ENCODE measurements at places on chromosomes 5 and 9.

GRCh38 chr9:34086864-34087263 is 38.2 kb upstream of the UBAP2 start:
- DNase-seq: no peak

DNA sequence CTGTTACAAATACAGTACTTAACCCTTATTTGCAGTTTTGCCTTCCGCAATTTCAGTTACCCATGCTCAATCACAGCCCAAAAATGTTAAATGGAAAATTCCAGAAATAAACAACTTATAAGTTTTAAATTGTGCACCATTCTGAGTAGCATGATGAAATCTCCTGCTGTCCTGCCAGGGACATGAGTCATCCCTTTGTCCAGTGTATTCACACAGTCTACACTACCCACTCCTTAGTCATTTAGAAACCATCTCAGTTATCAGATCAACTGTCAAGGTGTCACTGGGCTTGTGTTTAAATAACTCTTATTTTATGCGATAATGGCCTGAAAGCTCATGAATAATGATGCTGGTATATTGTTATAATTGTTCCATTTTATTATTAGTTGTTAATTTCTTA is 95.8 kb downstream of the PLCXD3 start:
- DNase-seq: peak; percentile 91

DNA sequence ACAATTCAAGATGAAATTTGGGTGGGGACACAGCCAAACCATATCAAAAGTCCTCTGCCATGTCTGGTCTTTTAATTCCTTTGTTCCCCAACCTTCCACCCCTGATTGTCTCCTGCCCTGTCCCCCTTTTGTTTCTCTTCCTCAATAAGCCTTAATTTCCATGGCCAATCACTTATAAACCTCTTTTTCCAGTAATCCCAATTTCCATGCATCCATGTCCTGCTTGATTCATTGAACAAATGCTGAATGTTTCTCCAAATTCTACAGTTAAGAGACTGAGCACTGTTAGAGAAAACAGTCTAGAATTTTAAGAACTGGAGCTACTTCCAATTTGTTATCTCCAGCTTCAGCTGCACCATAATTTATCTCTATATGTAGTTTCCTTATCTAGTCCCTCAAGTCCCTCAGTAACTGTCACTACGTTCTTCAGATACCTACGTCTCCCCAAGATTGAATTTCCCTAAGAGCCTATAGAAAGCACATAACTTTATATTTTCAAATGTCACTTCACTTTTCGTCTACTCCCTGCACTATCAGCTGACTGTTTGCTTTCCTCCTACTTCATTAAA is 34.2 kb downstream of the TARS1 start:
- DNase-seq: no peak

- peak; percentile 63 for DNase-seq
Observed at GRCh38 chr5:139014726-139015125, 139.6 kb upstream of the LRRTM2 start.

DNA sequence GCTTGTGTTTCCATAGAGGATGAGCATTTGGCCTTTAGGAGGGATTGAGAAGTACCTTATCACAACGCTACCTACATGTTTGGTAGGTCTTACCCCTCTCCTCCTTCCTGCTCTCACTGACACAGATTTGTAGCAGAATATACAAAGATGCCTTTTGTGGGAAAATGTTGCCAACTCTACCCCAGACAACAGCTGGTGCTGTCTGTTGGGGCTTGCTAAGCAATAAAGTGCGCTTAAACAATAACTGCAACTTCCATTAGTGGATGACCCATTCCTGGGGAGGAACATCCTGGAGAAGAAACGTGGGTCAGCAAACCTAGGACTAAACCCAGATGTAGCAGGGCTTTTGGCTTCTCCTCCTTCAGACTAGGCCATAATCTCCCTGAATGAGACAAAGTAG is 174.3 kb downstream of the EFNA5 start:
- DNase-seq: no peak

DNA sequence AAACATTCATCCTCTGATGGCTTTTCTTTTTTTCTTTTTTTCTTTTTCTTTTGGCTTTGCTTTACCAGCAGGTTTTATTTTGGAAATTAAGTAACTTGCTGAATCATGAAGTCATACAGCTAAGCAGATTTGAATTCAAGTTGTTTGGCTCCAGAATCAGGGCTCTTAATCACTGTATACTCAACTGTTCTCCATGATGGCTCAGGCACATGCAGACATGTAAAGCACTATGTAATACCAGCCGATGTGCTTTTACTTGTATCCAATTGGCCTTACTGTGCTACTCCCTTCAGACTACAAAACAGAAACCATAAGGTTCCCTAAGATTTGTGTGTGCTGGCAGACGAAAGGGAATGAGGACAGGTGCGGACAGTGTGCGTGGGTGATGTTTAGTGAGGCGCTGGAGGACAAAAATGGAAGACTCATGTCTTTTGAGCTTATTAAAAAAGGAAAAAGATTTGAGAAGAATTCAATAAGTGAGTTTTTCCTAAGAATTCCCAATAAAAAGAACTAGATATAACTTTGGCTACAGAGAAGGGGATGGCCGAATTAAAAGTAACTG is 44.7 kb upstream of the OTP start:
- no peak for DNase-seq

GRCh38 chr9:99352826-99353225 is 130.7 kb downstream of the SEC61B start:
- no peak for DNase-seq

DNA sequence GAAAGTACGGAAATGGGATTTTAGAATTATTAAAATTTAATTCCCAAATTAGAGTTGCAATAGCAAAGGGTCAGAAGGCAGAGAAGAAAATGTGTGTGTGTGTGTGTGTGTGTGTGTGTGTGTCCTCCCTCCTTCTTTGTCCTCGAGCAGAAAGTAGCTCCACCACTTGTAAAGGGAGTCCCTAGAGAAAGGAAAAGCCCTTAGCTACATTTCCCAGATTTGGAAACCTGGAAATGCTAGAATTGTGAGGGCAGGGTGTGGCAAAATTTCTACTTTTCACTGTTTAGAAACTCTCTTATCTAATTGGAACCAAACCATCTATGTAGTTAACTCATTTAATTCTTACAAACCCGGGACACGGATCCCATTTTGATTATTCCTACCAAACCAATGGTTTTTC is 33.2 kb upstream of the LIFR start:
- DNase-seq: no peak

DNA sequence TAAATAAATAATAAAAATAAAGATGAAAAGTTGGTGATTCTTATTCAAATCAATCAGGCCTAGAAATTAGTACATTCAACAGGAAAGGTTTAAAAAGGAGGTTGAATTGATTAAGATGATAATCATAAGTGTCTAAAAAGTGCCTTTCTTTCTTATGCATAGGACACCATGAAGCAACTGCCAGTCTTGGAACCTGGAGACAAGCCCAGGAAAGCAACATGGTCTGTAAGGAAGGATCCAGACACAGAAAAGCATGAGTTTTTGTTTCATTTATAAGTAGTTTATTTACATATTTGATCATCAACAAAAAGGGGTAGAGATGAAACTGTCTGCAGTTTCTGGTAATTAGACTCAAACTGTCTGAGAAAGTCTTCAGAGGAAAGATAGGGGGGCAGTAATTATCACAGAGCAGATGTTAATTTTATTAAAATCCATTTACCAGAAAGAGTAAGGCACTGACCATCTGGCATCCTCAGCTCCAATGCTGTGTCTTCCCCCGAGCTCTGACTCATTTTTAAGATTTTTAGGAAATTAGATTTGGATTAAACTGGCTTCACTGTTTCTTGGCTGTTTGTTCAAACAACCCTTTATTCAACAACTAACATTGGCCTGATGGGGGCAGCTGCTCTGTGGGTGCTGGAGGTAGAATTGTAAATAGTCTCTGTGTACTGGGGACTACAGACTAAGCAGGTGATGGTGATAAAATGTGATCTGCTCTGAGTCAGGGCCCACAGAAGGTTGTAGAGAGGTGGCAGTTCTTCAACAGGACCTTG is 2.7 kb downstream of the RABEPK start:
- DNase-seq: peak; percentile 2

- peak; percentile 33 for DNase-seq
Observed at GRCh38 chr9:1050125-1050895, at the start of gene DMRT2. DMRT2 (plus strand) TSS chr9:1050357; CDS start chr9:1051614, 1,257 bp downstream.

- DNase-seq: no peak
Observed at GRCh38 chr9:116005205-116005604, 148.4 kb upstream of the PAPPA start.

DNA sequence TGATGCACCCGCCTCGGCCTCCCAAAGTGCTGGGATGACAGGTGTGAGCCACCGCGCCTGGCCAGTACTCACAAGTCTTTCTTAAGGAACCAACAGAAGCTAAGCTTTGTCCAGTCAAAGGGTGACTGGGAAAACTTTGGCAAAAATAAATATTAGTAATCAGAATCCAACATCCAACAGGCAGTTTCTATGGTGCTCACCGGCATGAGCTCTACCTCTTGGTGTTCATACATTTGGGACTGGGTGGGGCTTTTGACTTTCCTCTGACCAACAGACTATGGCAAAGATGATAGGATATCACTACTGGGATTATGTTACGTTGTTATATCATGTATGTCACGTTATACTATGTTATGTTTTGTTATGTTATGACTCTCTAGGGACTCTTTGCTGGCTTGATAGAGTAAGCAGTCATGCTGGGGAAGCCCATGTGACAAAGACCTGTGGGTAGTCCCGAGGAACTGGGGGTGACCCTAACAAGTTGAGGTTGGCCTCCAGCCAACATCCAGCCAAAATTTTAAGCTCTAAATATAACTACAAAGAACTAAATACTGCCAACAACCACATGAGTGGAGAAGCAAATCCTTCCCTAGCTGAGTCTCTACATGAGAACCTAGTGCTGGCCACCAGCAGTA is 6.0 kb downstream of the RASGEF1C start:
- DNase-seq: no peak

- DNase-seq: no peak
Observed at GRCh38 chr9:129507805-129508204, 113.1 kb downstream of the C9orf50 start.

- DNase-seq: no peak
Observed at GRCh38 chr5:175340180-175340579, 103.8 kb downstream of the DRD1 start.

GRCh38 chr9:127884427-127884911 is 7.0 kb upstream of the AK1 start:
- DNase-seq: no peak

- no peak for DNase-seq
Observed at GRCh38 chr9:32596936-32597335, 24.0 kb upstream of the NDUFB6 start.

DNA sequence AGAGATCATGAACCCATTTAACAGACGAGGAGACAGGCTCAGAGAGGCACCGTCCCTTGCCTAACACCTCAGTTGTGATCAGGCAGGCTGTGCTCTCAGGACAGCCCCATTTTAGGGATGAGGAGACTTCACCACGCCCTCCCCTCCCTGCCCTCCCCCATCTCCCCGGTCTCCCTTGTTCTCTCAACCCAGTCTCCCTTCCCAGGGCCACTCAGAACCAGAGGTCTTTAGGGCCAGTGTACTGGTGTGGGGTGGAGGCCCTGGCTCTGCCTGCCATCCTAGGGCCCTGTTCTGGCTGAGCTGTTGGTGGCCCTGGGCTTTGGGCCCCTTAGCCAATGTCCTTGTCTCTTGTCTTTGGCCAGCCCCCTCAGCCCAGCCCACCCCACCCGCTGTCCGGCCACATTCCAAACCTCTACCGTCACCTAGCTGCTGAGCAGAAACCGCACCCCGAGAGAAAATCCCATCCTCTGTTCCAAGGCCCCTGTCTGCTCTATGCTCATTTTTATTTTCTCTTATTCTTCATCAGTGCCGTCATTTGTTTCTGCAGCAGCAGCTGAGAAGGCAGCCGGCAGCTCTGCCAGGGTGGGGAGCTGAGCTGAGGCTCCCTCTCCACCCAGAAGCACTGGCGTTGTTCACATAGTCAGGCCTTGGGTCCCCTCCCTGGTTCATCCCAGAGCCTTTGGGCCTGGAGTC is 33.9 kb downstream of the OLFML2A start:
- peak; percentile 50 for DNase-seq

DNA sequence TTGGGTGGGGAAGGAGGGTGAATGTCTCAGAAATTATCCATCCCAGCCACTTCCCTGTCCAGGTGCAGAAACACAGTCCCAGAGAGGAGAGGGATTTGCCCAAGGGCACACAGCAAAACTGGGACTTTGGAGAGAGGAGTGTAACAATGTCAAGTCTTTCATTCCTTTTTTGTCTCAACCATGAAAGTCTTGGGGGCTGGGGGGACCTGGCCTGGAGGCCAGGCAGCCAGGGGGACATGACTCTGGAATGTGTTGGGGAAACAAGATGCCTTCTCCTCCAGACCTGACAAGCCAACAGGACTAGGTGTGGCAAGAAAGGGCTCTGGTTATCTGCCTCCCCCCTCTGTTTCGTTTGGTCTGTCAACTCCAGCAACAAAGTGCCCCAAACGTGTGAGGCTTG is 13.9 kb upstream of the HAND1 start:
- DNase-seq: no peak

GRCh38 chr5:145574889-145575573 is 260.1 kb downstream of the PRELID2 start:
- no peak for DNase-seq

GRCh38 chr5:55852503-55852902 is 1.3 kb downstream of the IL31RA start:
- DNase-seq: peak; percentile 73

DNA sequence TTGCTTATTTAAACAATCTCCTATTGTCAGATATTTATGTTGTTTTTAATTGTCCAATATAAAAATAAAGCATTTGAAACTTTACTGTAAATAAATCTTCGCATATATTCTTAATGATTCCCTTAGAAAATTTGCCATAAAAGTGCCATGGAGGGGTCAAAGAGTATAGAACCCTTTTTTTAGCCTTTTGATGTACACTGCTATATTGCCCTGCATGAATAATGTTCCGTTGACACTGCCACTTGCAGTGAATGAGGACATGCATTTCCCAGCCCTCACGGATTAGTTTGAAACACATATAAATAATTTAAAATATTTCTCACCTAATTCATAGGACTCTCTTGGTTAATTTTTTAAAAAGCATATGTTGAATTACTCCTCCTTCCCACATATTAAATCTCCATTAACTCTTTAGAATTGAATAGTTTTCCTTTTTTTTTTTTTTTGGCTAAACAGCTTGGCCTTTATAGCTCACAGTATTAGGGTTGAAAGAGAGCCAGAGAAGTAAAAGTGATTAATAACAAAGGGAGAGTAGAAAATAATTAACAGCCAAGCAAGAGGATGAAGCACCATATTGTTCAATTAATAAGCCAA is 129.8 kb upstream of the SGCD start:
- no peak for DNase-seq

DNA sequence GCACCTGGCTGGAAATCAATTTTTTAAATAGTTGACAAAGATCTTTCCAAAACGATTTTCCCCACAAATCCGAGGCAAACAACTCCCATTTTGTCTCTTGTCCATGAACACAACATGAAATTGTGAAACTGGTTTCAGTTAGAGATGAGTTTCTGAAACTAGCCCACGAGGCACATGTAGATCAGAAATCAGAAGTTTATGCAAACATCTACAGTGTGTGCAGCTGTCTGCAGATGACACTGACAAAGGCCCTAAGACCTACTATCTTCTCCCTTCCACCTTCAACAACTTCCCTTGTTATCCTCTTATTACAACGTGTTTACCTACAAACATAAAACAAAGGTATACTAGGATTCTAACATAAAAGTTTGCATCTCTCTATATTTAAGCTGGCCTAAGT is 183.3 kb downstream of the DIRAS2 start:
- DNase-seq: no peak

- no peak for DNase-seq
Observed at GRCh38 chr5:57349214-57349613, 133.4 kb downstream of the ACTBL2 start.

Data from renal cortical epithelial cell (primary cell).